Amniotic epithelial cell (primary cell): ENCODE measurements at places on chromosomes 12 and 14.

GRCh38 chr14:104758981-104759969, 6.3 kb downstream of the SIVA1 start:
- no peak for DNase-seq

DNA sequence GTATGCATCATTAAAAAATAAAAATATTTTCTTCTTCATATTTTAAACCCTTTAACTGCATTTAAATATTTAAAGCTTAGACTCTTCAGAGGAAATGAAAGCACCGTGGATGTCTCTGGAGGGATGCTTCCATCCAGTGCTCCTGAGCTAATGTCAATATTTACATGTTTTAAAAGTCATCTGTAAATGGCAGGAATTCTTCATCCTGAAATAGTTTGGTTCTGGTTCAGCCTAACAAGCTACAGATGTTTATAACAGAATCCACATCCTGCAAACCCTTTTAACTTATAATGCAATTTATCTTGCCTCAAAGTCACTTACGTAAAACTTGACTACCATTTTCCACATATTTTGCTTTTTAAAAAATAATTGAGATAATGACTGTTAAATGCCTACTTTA, 1207.3 kb downstream of the SLC16A7 start:
- no peak for DNase-seq

DNA sequence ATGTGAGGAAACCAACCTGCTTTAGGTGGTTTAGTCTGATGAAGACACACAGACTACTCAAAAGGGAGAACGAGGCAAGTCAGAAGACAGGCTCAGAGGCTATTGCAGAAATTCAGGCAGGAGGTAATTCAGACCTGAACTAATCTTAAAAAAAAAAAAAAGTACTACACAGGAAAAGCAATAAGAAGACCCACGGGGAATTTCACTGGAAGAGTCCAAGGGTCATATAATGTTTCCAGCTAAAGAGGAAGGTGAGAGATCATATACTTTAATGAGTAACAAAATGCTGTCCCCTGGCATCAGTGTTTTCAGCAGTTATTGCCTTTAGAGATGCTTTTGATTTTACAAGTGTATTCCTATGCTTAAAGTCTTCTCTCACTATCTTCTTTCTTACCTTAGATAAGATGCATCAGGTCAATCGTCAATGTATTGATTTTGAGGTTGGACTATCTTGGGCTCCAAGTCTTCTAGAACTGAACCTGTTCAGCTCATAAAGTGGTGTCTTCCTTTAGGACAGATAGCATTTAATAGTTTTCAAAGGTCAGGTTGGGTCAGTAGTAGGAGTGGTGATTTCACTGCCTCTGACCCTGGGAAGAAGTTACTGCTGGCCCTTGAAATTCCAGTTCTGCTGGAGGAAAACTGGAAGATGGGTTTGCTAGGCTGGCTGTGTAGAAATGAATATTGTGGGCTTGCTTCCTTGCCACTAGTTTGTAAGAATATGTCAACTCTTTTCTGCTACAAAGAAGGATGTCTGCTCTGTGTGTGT, 60.0 kb downstream of the FAR2 start:
- no peak for DNase-seq

- DNase-seq, result no peak
Measured at GRCh38 chr14:93396456-93396855, 34.3 kb upstream of the UNC79 start.

- DNase-seq, result peak; percentile 28
Measured at GRCh38 chr14:31194095-31194494, 13.5 kb downstream of the HECTD1 start.

DNA sequence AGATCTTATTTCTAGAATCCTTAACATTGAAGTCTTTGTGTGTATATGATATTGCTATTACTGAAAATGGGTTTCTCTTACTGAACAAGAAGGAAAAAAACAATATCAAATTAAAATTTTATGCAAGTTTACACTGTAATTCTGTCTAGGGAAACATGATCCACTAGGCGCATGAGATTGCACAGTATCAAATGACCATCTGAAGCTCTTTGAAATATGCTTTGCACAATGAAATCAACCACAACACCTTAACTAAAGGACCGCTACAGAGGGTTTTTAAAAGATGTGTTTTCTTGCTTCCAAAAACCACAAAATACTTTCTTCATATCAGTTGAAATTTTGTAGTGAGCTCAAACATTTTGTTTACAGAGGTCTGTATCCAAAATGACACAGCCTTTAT, 15.1 kb upstream of the KERA start:
- peak; percentile 48 for DNase-seq

DNA sequence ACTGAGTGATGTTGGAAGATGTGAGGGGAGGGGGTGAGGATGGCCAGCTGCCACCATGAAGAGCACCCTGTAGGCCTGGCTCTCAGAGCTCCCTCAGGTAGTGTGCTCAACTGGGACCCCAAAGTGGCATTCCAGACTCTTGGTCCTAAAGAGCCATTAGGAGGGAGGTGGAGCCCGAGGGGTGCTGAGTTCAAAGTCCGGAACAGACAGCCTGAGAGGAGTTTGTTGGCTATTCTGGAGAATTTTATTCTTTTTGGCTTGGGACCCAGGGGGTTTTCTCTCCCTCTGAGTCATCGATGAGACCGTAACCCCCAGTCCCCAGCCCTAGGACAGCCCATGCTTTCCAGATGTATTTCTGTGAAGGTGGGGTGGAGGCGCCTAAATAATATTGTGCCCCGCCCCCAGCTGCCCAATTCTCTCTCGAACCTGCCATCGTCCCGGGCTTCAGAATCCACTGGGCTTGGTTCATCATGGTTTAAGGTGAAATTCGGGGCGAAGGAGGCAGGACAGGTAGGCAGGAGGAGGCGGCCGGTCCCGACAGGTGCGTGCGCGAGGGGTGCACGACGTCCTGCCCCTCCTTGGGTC, 690 bp upstream of the RBP5 start:
- no peak for DNase-seq

- no peak for DNase-seq
Measured at GRCh38 chr12:67887065-67887464, 102.2 kb upstream of the IFNG-AS1 start.

DNA sequence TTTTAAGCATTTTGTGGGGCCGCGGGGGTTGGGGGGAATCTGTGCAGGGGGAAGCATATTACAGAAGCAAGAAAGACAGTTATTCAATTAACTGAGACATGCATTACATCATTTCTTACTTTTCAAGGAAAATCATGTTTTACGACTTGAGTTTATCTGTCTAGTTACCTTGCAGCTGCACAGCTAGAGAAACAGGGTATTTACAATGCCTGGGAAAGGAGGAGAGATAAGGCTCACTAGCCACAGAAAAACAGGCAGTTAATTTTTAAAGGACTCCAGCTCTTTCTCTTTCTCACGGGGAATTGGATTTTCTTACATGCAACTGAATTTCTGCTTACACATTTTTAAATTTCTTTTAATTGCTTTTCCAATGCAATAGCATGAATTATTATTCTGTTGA, 22.2 kb downstream of the FCF1 start:
- DNase-seq, result no peak

GRCh38 chr12:57533108-57533507, 10.5 kb downstream of the MBD6 start:
- DNase-seq, result no peak

DNA sequence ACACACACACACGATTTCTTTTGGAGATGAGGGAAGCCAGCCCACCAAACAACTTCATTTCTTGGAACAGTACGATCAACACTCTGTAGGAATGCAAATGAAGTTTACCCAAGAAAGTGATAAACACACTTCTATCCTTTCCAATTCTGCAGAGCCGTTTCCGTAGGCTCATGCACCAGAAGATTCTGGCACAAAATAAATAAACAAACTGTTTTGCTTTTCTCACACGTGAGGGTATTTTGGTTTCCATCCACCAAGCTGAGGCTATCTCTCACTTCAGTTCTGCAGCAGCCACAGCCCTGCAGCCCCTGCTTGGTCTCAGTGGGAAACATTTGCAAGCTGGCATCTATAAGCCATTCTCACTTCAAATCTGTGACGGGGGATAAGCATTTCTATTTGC, 15.3 kb upstream of the TSPAN11 start:
- no peak for DNase-seq

DNA sequence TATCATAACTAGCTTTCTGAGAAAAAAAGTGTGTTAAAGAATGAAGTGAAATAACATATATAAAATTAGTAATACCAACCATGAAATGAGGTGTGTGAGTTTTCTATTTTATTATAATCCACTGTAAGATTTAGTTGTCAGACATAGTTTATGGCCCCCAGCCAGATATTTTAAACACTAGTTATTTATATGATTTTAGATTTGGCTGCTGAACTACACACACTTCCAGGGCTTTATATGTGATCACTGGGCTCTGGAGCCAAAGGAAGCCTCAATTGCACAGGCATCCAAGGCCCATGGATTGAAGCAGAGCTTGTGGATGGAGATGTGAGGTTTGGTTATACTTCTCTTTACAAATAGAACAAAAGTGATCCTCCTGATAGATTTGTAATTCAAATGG, 48.7 kb upstream of the CNTN1 start:
- DNase-seq, result no peak

DNA sequence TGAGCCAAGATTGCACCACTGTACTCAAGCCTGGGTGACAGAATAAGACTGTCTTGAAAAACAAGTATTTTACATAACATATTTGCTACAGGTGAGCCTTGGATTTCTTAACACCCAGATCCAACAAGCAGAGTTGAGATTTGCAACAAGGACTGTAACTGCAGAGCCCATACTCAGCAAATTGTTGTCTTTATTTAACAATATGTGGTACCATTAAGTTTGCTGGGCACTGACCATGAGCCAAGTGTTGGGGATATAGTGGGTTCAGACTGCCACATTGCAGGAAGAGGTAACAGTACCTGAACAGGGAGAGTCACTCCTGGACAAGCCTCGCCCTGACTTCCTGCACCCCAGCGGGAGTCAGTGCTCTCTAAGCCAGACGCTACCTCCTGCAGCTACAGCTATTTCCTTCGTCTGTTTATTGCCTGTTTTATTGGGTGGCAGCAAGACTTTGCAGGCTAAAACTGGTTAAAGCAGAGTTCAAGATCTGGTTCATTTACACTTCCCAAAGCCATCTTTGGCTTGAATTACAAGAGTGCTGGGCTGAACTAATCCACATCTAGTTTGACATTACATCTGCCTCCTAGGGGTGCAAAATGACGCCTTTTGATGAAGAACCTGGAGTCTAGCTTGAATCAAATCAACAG, 12.5 kb downstream of the AHSA1 start:
- DNase-seq, result no peak

DNA sequence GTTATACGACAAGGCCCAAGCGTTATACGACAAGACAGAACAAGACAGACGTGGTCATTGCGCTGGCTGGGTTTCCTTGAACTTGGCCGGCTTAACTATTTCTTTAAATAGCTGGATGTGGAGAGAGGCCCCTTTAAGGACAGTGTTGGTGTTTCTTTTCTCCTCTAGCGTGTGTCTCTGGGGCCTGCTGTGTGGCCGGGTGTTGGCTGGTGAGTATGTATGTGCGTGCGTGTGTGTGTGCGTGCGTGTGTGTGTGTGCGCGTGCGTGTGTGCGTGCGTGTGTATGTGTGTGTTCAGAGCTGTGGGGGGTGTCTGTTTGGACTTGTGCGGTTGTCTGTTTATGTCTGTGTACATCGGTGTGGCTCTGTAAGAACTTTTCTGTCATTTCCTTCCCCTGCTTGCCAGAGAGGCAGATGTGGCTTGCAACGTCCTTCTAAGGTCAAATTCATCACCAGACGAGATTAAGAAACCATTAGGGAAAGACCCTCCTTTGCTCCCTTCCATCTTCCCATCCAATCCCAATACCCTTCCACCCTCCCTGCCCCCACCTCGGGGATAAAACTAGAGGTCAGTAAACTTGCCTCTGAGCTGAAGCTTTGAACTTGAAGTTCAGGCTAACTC, 78.6 kb upstream of the TBX3 start:
- no peak for DNase-seq
